ENCODE measurements at places on chromosomes 5 and 9. TPM values are rescaled to one million over a fixed set of nuclear protein-coding genes. Genes with fewer than 3 reads are reported as not detected.

The OSTF1 gene
- total RNA-seq, result 41.6 TPM

DNA sequence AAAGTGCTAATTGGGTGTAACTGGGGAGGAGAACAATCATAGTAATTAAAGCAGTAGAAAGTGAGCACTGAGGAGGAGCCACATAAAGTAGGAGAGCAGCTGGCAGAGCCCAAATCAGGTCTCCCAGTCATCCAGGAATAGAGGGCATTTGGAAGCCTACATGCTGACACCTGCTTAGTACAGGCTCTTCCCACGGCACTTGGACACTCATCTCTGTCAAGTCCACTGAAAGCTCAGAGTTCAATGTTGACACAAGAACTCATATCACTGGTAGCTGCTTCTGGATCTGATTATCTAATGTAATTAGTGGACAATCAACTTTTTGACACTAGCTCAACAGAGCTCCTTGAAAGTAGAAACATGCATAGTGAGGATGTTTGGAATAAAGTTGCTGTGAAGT is 45.9 kb upstream of the PCSK1 start:
- no peak for DNase-seq

- no peak for DNase-seq
These were observed 127.5 kb downstream of the ATPSCKMT start for GRCh38 chr5:10122076-10122726.

DNA sequence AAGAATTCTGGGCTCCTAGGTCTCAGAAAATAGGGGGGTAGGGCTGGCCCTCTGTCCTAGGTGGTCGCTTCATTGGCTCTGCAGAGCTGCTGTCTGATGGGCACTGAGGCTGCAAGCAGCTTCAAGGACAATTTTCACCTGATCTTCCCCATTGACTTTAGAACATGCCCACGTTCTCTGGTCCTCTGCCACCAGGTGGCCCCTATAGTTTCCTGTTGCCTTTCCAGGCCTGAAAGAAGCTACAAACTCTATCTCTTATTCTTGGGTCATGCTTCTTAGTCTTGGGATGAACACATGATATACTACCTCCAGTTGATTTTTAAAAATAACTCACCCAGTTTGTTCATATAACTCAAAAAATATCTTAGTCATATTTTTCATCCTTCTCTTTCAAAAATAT is 26.3 kb downstream of the SPZ1 start:
- no peak for DNase-seq

DNA sequence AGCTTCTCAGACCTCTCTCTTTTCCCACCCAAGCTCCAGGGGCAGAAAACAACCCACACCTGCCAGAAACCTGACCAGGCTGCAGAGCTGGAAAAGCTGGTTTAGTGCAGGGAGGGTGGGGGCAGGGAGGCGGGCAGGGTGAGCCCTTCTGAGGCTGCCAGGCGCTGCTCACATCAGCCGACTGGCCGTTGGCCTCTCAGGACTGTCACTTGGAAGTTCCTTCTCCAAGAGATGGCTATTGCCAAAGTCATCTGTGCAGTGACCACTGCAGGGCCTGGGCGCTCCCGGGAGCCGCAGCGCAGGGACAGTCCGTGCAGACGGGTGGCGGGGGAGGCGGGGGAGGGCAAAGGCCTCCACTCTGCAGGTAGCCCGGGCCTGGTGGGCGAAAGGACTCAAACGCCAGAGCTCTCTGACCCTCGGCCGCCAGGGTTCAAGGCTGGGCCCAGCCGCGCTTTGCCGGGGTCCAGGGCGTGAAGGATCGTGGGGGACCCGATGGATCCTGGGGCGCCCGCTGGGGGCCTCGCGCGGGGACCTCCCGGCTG is 205.0 kb upstream of the IER5L start:
- DNase-seq, result no peak

DNA sequence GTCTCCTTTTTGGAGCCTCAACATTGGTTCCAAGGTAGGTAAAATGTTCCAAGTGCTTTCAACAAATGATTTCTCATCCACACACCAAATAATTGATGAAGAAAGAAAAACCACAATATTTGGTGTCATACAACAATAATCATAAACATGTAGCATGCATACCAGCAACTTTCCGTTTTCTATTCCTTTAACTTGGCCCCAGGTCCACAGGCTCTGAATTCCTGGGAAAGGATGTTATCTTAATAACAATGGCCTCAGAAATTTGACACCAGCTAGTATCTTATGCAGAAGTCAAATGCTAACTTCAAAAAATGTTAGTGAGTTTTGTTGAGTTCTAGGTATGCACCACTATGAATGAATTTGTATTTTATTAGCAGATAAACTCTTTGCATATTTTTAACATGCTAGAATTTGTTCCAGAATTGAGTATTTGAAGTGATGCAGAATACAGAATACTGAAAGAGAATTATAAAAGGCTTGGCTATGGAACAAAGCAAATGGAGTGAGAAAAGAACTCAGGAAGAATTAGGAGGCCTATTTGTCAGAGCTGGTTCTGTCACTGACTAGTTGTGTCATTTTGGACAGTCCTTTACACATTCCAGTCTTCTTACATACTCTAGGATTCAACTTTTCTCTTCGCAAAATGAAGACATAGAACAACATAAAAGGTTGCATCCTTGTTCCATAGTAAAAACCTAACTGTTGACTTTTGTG is 435.3 kb upstream of the TNC start:
- DNase-seq, result no peak

The GCNT1 gene
- total RNA-seq, result 46.6 TPM

DNA sequence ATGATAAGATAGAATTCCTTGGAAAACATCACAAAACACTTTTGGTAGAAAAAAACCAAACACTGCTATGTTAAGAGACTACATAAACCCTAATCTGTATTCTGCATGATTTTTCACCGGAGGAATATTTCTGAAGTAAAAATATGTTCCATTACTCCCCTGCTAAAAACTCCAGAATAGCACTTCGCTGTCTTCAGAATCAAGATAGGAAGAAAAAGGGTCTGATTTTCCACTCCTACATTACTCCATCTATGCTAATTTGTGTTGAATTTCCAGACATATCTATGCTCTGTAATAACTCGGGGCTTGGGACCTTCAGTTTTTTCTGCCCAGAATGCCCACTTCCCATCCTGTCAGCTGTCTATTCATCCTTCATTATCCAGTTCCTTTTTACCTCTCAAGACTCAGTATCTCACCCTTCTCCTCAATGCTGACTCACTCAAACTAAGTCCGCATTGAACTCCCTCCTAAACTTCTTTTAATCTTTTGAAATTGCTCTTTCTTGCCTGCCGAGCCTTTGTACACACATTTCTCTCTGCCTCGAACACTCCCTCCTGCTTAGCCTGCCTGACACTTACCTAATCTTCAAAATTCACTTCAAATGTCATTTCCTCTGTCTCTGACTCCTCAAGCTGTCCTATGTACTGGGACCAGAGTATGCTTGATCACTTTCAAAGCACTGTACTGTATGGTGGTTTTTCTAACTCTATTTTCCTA is 171.0 kb downstream of the ARRDC3 start:
- DNase-seq, result peak; percentile 30

The SPATA9 gene
- 0.83 TPM for total RNA-seq

The LHX3 gene
- not detected for total RNA-seq

DNA sequence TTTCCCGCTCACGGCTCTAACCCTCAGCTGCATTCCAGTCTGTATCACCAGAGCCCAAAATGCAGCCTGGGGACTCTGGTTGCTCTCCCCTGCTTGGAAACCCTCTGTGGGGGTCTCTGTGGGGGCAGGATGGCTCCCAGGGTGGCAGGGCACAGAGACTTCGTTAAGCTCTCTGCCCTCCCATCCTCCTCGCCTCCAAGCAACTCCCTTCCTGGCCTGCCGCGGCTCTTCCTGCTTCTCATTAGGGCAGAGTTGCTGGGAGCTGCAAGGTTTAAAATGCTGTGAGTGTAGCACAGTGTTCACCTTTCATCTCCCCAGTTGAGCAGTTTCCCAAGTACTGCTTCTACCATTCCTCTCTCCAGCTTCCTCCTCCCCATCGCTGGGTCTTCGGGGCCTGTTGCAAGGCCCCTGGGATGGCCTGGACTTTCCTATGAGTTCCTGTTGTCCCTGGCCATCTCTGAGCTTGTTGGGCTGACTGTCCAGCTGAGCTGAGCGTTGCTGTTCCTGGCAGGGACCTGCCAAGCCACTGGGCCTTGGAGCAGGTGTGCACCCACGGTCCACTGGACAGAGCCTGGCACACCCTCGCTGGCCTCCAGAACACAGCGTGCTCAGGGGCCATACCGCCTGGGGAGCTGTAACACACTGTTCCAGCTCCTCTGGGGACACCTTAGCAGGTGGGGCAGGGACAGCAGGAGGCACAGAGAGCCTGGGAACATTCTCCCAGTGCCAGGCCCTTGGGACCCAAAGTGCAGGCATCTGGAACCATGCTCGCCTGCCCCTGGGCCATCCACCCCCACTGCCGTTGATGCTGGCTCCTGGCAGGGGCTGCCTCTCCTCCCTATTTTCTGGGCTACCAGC is 188.4 kb downstream of the C9orf50 start:
- DNase-seq, result no peak

GRCh38 chr5:37661227-37661920 is 178.5 kb downstream of the GDNF start:
- DNase-seq, result no peak

The AJM1 gene
- total RNA-seq, result 0.18 TPM

The FGD3 gene
- total RNA-seq, result not detected

- DNase-seq, result no peak
These were observed 109.6 kb downstream of the ATP10B start for GRCh38 chr5:160742446-160742845.

DNA sequence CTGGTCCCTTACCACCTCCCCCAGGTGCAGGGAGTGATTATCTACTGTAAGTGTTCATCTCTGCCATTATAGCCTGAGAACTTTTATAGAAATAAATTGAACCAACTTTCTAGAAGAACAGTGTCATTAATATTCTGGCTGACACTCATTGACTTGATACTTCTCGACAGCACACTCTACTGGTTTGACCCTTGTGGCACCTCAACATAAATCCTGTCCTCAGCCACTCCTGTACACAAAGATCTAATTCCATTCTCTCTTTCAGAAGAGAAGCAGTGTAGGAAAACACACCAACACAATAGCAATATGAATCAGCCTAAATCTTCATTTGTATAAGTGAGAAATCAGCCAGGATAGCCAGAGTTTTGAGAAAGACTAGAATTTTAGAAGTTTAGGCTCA is 417.7 kb downstream of the TAF11L14 start:
- no peak for DNase-seq

- DNase-seq, result peak; percentile 4
These were observed 8.7 kb upstream of the SEMA6A start for GRCh38 chr5:116583085-116583861.

GRCh38 chr5:25459082-25459481 is 814.3 kb upstream of the CDH10 start:
- no peak for DNase-seq

The CCL27 gene
- 0.18 TPM for total RNA-seq

The PRR16 gene
- 10.6 TPM for total RNA-seq

The PLAC8L1 gene
- total RNA-seq, result not detected

The MELK gene
- 27.4 TPM for total RNA-seq

The FPGS gene
- total RNA-seq, result 45.5 TPM

DNA sequence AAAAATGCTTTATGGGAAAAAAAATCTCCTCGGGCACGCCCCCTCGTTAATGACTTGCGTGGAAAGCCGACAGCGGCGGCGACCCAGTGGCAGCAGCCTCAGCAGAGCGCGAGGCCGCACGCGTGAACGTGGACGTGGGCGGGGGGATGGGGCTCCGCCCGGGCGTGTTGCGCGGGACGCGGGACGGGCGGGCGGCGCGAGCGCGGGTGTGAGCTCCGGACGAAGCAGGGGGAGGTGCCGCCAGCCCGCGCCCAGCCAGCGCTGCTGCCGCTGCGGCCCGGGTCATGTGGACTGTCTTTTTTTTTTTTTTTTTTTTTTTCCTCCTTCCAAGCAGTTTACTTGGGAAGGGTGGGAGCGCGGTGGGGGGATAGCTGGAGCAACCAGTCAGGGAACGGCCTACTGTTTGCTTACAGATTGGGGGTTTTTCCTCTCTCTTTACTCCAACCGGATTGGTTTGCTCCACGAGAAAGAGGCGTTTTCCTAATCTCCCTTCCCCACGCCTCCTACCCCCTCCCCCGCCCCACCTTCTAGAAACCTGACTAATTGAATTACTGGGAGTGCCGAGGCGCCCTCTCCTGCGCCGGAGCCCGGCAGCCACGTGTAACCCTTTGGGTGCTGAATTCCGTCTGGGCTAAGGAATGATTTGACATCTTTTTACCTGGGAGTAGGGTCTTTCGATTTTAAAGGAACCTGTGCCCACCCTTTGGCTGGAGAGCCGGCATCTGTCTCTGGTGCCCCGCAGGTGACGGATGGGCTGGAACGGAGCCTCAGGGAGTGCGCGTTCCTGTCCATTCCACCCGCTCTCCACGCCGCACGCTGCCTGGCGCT is 1.7 kb upstream of the EFNA5 start:
- DNase-seq, result peak; percentile 87

DNA sequence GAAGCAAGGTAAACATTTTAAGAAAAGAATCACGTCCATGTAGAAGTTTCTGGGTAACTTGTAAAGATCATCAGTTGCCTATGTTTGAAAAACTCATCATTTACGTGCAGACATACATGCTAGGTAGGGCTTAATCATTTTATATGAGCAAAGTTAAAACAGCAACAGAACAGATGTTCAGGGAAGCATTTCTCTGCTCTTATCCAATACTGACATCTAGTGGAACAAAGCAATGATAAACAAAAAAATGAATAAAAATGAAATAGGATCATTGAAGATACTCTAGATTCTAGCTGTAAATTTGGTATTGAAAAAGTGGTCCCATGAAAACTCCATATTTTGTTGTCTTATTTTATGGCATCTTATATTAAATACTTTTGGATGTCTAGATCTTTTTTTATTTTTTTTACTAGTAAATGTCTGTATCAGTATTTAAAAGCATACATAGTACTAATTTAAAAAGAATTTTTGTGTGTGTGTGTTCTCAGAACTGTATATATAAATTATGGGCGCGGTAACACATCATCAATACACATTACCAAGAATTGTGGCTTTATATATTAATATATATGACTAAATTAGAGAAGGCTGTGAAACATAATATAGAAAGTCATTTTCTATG is 1050.2 kb downstream of the CDH12 start:
- DNase-seq, result peak; percentile 56

GRCh38 chr5:116507051-116507537 is 67.5 kb downstream of the SEMA6A start:
- peak; percentile 11 for DNase-seq

- DNase-seq, result peak; percentile 18
These were observed 31.1 kb downstream of the C5orf22 start for GRCh38 chr5:31563216-31563615.

DNA sequence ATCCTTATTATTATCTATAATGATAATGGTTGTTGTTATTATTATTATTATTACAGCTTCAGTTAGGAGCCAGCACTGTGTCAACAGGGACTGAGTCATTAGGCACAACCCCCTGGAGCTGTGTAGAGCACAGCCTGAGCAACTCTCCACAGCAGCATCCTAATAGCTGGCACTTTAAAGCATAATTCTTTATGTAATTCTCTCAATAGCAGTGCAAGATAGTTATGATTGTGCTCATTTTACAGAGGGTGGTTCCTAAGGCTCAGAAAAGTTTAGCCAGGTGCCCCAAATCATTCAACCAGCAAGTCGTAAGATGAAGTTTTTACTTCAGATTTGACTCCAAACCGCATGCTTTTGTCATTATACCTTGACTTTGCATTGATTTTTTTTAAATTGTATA is 390.3 kb downstream of the ANXA1 start:
- no peak for DNase-seq

The SLC6A18 gene
- total RNA-seq, result not detected

GRCh38 chr5:176927562-176927961 is 28.4 kb upstream of the HK3 start:
- no peak for DNase-seq

Data from IMR-90 (cell line).